Diencephalon (tissue), 1 donor: ENCODE measurements at places on chromosomes 5 and 9. TPM values are rescaled to one million over a fixed set of nuclear protein-coding genes. Genes with fewer than 3 reads are reported as not detected.

Gene DDX4
- total RNA-seq = not detected

Gene TYRP1
- total RNA-seq = 1.6 TPM

Gene SLC1A1
- total RNA-seq = 49.6 TPM

Gene FCN2
- total RNA-seq = not detected

Gene AHRR
- total RNA-seq = 1.6 TPM
